ENCODE measurements at places on chromosomes 6 and 20. TPM values are rescaled to one million over a fixed set of nuclear protein-coding genes. Genes with fewer than 3 reads are reported as not detected.
A peak's percentile ranks its signal among the peaks of the same experiment; 100 is the strongest.

DNA sequence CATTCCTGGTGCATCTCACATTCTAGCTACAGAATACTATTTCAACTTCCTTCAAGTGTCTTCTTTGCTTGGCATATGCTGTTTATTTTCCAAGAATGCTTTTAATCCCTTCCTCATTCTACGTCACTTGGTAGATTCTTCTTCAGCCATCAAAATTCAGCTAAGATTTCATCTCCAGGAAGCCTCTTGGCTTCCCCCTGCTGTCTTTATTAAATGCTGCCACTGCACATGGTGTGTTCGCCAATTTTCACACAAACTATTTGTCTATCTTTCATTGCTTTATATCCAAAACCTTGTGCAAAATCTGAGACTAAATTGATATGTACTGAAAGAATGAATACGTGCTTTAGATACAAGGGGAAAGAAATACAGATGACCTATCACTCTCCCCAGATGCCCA, 253.0 kb downstream of the RFPL4B start:
- no peaks in the 10 kb centered on the region for H3K27me3 ChIP-seq
- DNase-seq, result no peak
- no peaks in the 10 kb centered on the region for H3K4me1 ChIP-seq
- no peak overlapping the region for H3K27ac ChIP-seq
- H3K36me3 ChIP-seq, result no peaks in the 10 kb centered on the region

DNA sequence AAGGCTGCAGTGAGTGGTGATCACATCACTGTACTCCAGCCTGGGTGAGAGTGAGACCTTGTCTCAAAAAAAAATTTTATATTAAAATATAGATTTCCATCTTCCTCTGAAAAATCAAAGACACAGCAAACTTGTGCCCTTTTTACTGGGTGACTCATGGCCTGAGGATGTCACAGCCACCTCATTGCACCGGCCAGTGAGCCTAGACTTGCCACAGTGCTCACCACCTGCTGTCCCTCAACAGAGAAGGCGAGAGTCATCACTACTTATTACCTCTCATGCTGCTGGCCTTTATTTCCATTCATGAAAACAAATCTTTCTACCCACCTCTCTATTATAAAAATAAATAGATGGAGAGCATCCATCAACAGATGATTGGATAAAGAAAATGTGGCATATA, 295.8 kb downstream of the PREX1 start:
- H3K27me3 ChIP-seq, result no peaks in the 10 kb centered on the region
- no peaks in the 10 kb centered on the region for H3K36me3 ChIP-seq
- no peak for DNase-seq
- no peak overlapping the region for H3K27ac ChIP-seq
- H3K4me1 ChIP-seq, result no peaks in the 10 kb centered on the region

DNA sequence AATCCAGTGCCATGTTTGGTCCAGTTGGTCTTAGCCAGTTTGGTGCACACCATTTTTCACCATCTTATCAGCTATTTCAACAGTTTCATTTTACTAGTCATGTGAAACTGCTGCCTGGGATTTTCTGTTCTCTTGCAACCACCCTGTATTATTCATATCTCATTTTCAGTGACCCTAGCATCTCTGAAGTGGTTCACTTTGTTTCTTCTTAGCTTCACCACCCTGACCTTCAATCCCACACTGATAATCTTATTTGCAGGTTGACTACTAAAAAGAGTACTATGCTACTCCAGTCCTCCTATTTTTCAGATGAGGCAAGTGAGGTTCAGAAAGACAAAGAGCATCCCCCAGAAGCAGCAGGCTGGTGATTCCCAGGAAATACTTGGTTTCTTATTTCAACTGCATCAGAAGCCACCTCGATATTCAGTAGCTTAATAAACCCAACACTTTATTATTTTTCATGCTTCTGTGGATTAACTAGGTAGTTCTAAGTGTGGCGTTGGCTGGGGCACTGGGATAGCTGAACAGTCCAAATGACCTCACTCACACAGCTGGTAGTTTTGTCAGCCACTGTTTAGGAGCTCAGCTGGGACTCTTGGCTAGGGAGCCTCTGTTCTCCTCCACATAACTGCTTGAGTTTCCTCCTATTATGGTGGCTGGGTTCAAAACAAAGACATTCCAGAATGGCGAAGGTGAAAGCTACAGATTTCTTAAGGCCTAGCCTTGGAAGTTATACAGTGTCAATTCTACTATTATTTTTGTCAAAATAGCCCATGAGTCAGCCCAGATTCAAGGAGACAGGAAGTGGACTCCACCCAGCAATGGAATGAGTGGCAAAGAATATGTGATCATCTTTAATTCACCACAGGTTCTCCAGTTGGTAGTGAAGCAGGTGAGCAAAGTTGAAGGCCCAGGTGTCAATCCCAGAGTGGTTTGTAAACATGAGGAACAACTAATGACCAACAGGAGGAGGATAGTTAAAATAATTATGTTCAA, 40.6 kb downstream of the BPIFB4 start:
- no peaks in the 10 kb centered on the region for H3K4me1 ChIP-seq
- H3K27me3 ChIP-seq, result no peaks in the 10 kb centered on the region
- H3K36me3 ChIP-seq, result no peaks in the 10 kb centered on the region

DNA sequence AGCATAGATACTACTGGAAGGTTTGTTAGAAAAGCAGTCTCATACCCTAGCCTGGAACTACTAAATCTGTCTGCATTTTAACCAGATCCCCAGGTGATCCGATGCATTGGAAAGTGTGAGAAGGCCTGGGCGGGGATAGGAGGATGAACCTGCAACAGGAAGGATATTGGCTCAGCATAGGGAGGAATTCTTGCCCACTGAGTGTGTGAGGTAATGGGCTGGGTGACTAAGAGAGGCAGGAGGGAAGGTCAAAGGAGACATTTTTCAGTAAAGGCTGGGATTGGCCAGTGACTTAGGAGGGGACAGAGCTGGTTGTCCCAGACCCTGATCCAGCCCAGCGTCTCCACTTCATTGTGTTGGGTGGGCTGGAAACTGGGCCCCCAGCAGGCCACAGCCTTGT, 191.0 kb upstream of the LRFN2 start:
- no peak for DNase-seq
- H3K36me3 ChIP-seq, result no peaks in the 10 kb centered on the region
- H3K27me3 ChIP-seq, result no peaks in the 10 kb centered on the region

DNA sequence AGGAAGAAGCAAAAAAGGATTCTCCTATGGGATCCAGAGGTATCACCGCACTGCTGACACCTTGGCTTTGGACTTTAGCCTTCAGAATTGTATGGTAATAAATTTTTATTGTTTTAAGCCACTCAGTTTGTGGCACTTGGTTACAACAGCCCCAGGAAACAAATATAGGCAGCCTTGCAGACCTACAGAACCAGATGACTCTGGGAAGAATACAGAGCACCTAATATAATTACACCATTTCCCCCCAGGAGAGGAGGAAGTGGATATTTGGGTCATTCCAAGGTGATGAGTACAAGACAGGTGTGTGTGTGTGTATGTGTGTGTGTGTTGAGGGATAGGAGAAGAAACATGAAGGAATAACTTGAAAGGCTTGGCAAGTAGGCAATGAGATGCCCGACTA, 84.2 kb upstream of the ENPP5 start:
- no peak for DNase-seq
- no peak overlapping the region for H3K4me3 ChIP-seq

- H3K27me3 ChIP-seq, result no peaks in the 10 kb centered on the region
- no peaks in the 10 kb centered on the region for H3K4me1 ChIP-seq
- no peak overlapping the region for H3K4me3 ChIP-seq
- H3K27ac ChIP-seq, result no peak overlapping the region
- no peak for DNase-seq
- H3K36me3 ChIP-seq, result no peaks in the 10 kb centered on the region
Measured at GRCh38 chr20:40880063-40880728, 148.4 kb upstream of the TOP1 start.

DNA sequence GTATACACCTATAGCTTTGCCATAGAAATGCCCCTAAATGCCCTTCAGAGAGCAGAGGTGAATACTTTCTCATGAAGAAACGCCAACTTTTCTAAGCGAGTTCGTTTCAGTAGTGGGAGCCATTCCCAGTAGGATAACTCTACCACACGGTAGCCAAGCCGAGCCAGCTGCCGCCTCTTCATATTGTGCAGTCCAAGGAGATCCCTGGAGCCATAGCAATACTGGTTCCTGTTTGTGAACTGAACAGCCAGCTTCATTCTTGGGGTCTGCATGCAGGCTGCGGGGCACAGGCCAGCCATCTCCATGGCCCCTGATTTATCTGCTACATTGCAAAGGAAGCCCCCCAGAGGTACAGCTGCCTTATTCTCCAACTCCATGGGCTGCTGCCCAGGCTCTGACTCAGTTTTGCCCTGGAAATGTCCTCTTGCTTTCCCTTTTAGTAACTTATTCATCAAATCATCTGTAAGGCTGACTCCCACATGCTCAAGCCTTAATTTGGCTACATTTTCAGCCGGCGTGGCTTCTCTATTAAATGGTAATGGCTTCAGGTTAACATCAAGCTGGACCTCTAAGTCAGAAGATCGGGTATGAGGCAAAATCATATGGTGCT, 12.8 kb downstream of the FASTKD5 start:
- peaks cover 9% of the 10 kb centered on the region for H3K36me3 ChIP-seq
- H3K27me3 ChIP-seq, result no peaks in the 10 kb centered on the region
- no peak for DNase-seq
- H3K4me3 ChIP-seq, result no peak overlapping the region
- H3K27ac ChIP-seq, result no peak overlapping the region

- H3K4me3 ChIP-seq, result no peak overlapping the region
- H3K27me3 ChIP-seq, result no peaks in the 10 kb centered on the region
- H3K27ac ChIP-seq, result no peak overlapping the region
- no peak for DNase-seq
Measured at GRCh38 chr6:43645613-43645964, 753 bp downstream of the RSPH9 start.

GRCh38 chr6:70884074-70884983, 72.5 kb downstream of the B3GAT2 start:
- no peaks in the 10 kb centered on the region for H3K36me3 ChIP-seq
- H3K27ac ChIP-seq, result no peak overlapping the region

DNA sequence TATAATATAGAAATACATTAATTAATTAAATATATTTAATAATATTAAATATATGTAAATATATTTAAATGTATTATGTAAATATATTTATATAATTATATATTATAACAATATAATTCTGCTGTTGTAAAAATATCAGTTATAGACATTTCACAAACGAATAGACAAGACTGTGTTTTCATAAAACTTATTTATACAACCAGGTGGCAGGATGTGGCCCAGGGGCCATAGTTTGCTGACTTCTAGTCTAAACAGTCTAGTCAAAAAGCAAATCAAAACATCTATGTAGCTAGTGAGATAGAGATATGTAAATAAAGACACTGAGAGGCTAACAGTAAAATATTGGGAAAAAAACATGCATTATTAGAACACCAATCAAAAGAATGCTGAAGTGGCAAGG, 136.4 kb downstream of the TBXT start:
- H3K4me1 ChIP-seq, result no peaks in the 10 kb centered on the region
- no peaks in the 10 kb centered on the region for H3K36me3 ChIP-seq
- DNase-seq, result no peak
- no peak overlapping the region for H3K4me3 ChIP-seq
- no peak overlapping the region for H3K27ac ChIP-seq
- no peaks in the 10 kb centered on the region for H3K27me3 ChIP-seq

- no peak for DNase-seq
- no peak overlapping the region for H3K27ac ChIP-seq
- no peaks in the 10 kb centered on the region for H3K27me3 ChIP-seq
- H3K4me3 ChIP-seq, result no peak overlapping the region
Measured at GRCh38 chr20:59577809-59578435, 26.4 kb upstream of the PHACTR3 start.

GRCh38 chr20:46305331-46305972, 2.8 kb downstream of the CDH22 start:
- no peaks in the 10 kb centered on the region for H3K4me1 ChIP-seq
- H3K27me3 ChIP-seq, result no peaks in the 10 kb centered on the region
- no peak for DNase-seq
- no peaks in the 10 kb centered on the region for H3K36me3 ChIP-seq

GRCh38 chr6:144362042-144363018, 77.2 kb downstream of the UTRN start:
- H3K27ac ChIP-seq, result no peak overlapping the region
- H3K4me3 ChIP-seq, result no peak overlapping the region
- no peaks in the 10 kb centered on the region for H3K27me3 ChIP-seq

- DNase-seq, result no peak
- no peak overlapping the region for H3K27ac ChIP-seq
- no peaks in the 10 kb centered on the region for H3K27me3 ChIP-seq
- no peak overlapping the region for H3K4me3 ChIP-seq
Measured at GRCh38 chr6:112956696-112957535, 609.8 kb downstream of the RFPL4B start.

- H3K27ac ChIP-seq, result no peak overlapping the region
- no peak overlapping the region for H3K4me3 ChIP-seq
- DNase-seq, result peak; percentile 60
- no peaks in the 10 kb centered on the region for H3K36me3 ChIP-seq
- H3K27me3 ChIP-seq, result no peaks in the 10 kb centered on the region
- H3K4me1 ChIP-seq, result no peaks in the 10 kb centered on the region
Measured at GRCh38 chr20:815914-816606, 17.5 kb upstream of the FAM110A start.

GRCh38 chr6:118029967-118030366, 122.9 kb downstream of the SLC35F1 start:
- DNase-seq, result no peak
- H3K4me1 ChIP-seq, result no peaks in the 10 kb centered on the region
- no peak overlapping the region for H3K27ac ChIP-seq
- H3K4me3 ChIP-seq, result no peak overlapping the region
- no peaks in the 10 kb centered on the region for H3K36me3 ChIP-seq

GRCh38 chr6:79115553-79116182, 37.6 kb upstream of the PHIP start:
- H3K27me3 ChIP-seq, result no peaks in the 10 kb centered on the region
- H3K4me3 ChIP-seq, result no peak overlapping the region
- H3K27ac ChIP-seq, result no peak overlapping the region
- DNase-seq, result no peak
- H3K4me1 ChIP-seq, result no peaks in the 10 kb centered on the region
- H3K36me3 ChIP-seq, result no peaks in the 10 kb centered on the region

DNA sequence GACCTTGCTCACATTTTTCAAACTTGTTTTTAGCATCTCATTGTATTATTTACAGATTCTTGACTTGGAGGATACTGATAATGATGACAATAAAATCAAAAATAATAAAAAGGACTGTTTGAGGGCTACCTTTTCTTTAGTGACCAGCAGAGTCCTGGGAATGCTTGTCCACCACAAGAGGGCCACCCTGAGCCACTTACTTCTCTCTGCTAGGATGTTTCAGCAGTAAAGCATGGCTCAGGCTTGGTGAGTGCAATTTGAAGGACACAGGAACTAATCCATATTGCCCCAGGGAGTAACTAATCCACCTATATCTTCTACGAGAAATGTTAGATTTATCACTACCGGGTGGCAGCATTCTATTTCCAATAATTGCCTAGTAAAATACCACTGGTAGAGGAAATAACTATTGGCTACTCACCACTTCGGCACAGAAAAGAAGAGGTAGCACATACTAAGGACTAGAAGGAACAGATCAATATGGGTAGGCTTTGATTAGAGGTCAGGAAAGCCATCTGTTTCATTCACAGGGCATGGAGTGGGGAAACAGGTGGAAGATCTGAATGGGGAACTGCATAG, 5.8 kb upstream of the KIAA0408 start:
- H3K4me1 ChIP-seq, result no peaks in the 10 kb centered on the region
- H3K4me3 ChIP-seq, result no peak overlapping the region
- H3K27me3 ChIP-seq, result no peaks in the 10 kb centered on the region
- peak overlapping the region; percentile 8 for H3K27ac ChIP-seq

Gene HRH3
- not detected for total RNA-seq

Gene TP53TG5
- total RNA-seq, result 0.91 TPM

Gene ELOVL4
- 3.3 TPM for total RNA-seq

Gene PTCRA
- not detected for total RNA-seq

Gene TRMT11
- 30.4 TPM for total RNA-seq

Gene SIRPA
- total RNA-seq, result 41.4 TPM

Measured in aorta (tissue), 5 donors.